ENCODE measurements at places on chromosomes 7 and 10.

GRCh38 chr10:96616961-96617360 is 30.1 kb upstream of the TM9SF3 start:
- no peak for DNase-seq

GRCh38 chr7:47933215-47933614 is 15.1 kb downstream of the PKD1L1 start:
- no peak for DNase-seq

DNA sequence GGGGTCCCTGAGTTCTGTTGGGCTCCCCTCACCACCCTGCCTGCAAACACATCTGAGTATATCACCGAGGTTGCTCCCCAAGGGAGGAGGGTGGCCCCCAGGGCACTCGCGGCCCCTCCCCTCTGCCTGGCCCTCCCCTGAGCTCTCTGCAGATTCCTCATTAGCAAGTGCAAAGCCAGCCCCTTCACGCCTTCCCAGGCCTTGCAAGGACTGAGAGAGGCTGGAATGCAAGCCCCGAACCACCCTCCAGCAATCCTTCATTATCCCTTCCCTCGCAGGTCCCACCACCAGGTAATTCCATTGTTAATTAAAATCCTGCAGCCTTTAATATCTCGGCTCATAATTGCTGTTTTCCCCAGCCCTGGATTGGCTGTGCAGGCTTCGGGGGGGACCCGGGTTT is 35.3 kb upstream of the MYL10 start:
- DNase-seq, result no peak

DNA sequence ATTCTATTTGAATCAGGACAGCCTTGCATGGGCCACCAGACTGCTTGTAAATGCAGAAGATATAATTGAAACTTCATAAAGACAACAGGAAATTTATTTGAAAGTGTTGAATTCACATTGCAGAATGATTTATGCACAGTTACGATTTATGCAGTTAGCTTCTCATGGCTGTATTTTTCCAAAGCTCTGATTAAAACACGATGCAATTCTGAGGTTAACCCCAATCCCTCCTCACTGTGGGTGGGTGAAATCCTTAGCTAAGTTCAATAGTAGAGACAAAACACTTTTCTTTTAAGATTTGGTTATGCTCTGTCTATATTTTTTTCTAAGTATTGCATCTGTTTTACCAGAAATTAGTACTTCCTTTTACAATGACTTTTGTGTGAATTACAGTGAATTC is 728.8 kb upstream of the IGFBP3 start:
- DNase-seq, result no peak

DNA sequence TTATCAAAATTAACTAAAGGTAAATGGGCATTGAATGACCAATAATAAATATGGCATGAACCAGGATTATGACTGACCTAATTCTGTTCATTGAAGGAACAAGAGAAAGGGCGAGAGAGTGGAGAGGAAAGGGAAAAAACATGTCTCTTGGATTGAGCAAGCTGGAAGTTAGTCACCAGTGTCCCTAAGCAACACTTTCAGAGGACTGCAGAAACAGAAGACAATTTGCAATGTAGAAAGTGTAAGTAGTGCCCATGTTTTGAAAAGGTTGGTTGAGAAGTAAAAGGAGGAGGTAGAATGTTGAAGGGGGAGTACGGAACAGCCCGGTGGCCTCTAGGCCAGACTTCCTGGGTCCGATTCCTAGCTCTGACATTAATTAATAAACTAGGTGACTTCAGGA is 94.6 kb downstream of the FAS start:
- DNase-seq, result no peak

DNA sequence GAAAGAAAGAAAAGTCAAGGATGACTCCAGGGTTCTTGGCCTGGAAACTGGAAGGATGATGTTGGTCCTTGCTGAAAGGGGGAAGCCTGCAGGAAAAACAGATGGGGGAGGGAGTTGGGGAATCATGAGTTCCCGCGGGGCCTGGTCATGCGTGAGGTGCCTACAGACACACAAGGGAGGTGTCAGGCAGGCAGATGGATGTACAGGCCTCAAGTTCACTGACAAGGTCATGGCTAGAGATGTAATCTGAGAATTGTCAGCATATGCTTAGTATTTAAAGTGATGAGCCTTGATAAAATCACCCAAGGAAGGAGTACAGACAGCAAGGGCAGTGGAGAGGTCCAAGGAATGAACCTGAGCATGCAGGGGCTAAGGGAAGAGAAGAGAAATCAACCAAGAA is 46.8 kb downstream of the DLG5 start:
- DNase-seq, result no peak

- DNase-seq, result no peak
These were observed 57.4 kb downstream of the PIP4K2A start for GRCh38 chr10:22657024-22657423.

Data from cerebellum (tissue), 4 donors.